NCI-H2081 treated with DMSO at 0.1 percent for 48 hours (cell line): ENCODE measurements at places on chromosomes 12 and 14.
A peak's percentile ranks its signal among the peaks of the same experiment; 100 is the strongest.

DNA sequence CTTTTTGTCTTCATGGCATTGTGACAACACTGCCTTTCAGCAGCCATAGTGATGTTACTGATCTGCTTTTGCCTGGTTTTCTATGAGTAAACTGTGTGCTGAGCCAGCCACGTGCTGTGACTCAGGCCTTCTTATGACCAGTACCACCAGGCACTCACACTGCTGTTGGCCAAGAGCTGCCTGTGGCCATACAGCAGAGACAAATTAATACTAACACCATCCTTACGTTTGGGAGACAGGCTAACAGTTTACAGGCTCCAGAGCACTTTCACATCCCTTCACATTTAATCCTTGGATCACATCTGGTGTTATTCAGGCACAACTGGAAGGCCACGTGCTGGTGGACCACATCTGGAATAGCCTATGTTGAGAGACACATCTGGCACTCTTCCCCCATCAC is 377.9 kb downstream of the CCDC91 start:
- DNase-seq, result no peak

DNA sequence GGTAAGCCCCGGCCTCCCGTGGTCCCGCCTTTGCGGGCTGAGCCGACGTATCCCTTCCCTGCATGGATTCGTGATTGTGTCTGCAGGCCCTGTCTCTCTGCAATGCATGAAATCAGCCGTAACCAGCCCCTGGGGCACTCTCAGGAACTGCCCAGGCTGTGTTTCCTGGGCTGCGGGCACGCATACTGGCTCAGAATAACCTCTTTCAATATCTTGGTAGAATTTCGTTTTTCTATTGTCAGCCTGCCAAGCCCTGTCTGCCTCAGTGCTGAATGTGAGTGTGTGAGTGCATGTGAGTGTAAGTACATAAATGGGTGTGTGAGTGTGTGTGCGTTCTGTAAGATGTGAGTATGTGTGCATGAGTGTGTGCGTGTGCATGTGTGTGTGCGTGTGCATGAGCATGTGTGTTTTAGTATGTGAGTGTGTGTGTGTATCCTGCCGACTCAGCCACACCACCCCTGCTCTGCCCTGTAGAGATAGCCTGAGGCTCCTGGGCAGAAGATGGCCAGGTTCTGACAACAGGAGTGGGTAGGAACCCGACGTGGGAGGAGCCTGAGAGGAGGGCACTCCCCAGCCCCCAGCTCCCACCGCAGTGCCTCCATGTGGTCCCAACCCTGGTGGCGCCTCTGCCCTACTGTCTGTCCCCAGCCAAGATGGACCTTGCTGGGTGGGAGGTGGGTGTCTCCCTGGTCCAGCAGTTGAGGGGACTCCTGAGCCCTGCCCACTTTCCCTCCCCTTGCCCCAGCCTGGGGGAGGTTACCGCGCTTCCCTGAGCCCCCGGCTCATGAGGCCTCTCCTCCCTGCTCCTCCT is 268.8 kb downstream of the ADGRD1 start:
- DNase-seq, result no peak

GRCh38 chr12:88617352-88617751 is 37.1 kb upstream of the KITLG start:
- no peak for DNase-seq

GRCh38 chr12:28253161-28253641 is 62.9 kb downstream of the CCDC91 start:
- no peak for DNase-seq

- no peak for DNase-seq
These were observed 58.7 kb downstream of the LRRC74A start for GRCh38 chr14:76884853-76885276.

GRCh38 chr14:55353686-55354467 is 57.8 kb downstream of the ATG14 start:
- DNase-seq, result no peak

DNA sequence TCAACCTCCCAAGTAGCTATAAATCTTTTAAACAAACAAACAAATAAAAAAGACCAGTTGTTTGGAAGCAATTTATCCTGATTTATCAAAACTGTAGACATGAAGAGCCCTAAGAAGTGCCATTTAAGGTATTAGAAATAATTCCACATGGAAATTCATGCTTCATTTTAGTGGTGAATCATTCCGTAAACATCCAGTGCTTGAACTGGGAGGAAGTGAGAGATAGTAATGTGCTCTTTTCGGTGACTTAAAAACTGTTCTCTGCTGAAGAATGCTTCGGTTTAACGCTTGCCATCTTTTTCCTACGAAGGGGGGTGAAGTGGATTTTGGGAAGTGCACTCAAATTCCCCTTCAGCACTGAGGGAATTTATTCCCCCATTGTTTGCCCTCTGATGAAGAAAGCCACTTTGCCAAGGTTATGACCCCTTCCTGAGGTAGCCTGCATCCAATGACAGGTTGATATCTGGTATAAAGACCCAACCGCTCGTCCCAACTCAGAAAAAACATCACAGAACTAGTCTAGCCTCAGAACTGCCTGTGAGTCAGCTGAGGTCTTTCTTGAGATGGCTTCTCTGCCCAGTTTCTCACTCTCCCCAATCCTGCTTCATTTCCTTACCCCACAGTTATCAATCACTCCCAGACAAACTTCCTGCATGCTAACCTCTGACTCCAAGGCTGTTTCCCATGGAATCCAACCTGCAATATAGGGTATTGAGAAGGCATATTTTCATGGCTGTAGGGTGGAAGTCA is 244.1 kb downstream of the AEBP2 start:
- no peak for DNase-seq

GRCh38 chr14:65290830-65291229 is 121.7 kb upstream of the FUT8 start:
- no peak for DNase-seq

DNA sequence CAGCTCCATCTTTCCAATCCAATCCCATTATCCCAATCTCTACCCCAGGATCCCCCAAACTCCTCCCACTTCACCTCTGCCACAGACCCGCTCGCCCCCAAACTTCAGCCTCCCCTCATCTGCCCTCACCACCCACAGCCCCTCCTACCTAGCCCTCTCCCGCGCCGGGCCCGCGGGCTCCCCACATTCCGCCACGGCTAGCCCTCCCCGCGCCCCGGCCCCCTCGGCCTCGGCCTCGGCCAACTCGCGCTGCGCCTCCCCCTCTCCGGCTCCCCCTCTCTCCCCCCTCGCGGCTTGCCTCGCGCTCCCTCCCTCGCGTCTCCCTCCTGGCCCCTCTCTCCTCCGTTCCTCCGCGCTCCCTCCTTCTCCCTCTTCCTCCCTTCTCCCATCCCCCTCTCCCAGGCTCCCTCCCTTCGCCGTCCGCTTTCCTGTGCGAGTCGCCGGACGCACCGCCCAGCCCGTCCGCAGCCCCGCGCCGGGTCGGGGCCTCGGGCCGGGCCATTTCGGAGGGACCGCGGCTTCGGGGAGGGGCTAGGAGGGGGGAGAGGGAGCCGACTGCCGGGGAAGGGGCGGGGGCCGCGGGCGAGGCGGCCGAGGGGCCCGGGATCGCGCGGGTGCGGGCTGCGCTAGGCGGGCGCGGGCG is at the start of gene ATN1:
ATN1 (plus strand) TSS at position 581 of the 643 bp plus-strand sequence. CDS start 6,043 bp downstream, outside the sequence.
- DNase-seq, result no peak

DNA sequence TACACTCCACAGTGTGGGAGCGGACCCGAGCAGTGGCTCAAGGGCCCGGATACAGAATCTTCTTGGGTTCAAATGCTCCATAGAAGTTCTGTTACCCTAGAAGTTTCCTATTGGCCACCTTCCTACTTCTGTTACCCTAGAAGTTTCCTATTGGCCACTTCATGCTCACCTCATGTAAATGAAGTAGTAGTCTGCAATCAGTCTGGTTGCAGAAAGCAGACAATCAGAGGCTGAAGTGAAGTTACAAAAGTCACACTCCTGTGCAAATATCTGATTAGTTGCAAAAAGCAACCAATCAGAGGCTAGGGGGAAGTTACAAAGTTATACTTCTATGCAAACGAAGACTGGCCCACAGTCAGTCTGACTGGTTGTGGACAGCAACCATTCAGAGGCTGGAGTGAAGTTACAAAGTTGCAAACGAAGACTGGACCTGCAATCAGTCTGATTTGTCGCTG is 77.8 kb upstream of the CPNE8 start:
- no peak for DNase-seq

- DNase-seq, result no peak
These were observed 86.3 kb downstream of the DCAF5 start for GRCh38 chr14:69066396-69067171.

- no peak for DNase-seq
These were observed 89.4 kb downstream of the KIF26A start for GRCh38 chr14:104227806-104228205.

- DNase-seq, result no peak
These were observed 70.3 kb downstream of the SPPL3 start for GRCh38 chr12:120833849-120834248.

DNA sequence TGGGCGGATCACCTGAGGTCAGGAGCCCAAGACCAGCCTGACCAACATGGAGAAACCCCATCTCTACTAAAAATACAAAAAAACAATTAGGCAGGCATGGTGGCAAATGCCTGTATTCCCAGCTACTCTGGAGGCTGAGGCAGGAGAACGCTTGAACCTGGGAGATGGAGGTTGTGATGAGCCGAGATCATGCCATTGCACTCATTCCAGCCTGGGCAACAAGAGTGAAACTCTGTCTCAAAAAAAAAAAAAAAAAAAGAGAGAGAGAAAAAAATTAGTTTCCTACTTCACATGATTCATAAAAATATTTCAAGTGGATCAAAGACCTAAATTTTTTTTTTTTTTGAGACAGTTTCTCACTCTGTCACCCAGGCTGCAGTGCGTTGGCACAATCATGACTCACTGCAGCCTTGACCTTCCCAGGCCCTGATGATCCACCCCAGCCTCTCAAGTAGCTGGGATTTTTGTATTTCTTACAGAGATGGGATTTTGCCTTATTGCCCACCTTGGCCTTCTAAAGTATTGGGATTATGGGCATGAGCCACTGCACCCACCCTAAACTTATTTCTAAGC is 24.9 kb downstream of the FCF1 start:
- no peak for DNase-seq

DNA sequence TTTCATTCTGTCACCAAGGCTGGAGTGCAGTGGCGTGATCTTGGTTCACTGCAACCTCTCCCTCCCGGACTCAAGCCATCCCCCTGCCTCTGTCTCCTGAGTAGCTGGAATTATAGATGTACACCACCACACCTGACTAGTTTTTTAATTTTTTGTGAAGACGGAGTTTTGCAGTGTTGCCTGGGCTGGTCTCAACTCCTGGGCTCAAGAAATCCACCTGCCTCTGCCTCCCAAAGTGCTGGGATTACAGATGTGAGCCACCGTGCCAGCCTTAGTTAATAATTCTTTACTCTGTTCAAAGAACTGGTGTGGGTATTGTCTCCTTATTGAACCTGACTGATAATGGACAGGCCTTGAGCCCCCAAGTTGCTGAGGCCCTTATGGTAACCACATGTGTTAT is 10.4 kb upstream of the KRT7 start:
- no peak for DNase-seq

GRCh38 chr12:93571925-93572711 is at the start of gene SOCS2:
TSS of gene SOCS2 (plus strand) at chr12:93572675. CDS start at chr12:93572898, 223 bp downstream.
- DNase-seq, result no peak

DNA sequence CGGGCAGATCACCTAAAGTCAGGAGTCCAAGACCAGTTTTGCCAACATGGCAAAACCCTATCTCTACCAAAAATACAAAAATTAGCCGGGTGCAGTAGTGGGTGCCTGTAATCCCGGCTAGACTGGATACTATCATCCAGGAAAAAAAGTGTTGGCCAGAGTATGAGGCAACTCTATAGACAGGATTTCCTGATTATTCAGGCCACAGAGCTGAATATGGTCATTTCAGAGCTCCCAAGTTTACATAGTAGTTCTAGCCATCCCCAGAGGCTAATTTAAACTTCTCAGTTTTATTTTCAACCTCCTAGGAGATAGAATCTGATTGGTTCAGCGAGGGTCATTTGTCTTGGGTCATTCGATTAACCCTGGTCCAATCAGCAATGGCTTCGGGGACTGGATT is 7.3 kb downstream of the RPGRIP1 start:
- no peak for DNase-seq

GRCh38 chr14:81452341-81453133 is 52.4 kb upstream of the STON2 start:
- no peak for DNase-seq

GRCh38 chr12:106527356-106527755 is 55.4 kb upstream of the RFX4 start:
- DNase-seq, result no peak

- DNase-seq, result peak; percentile 37
These were observed 85.1 kb upstream of the NID2 start for GRCh38 chr14:52153939-52154338.

DNA sequence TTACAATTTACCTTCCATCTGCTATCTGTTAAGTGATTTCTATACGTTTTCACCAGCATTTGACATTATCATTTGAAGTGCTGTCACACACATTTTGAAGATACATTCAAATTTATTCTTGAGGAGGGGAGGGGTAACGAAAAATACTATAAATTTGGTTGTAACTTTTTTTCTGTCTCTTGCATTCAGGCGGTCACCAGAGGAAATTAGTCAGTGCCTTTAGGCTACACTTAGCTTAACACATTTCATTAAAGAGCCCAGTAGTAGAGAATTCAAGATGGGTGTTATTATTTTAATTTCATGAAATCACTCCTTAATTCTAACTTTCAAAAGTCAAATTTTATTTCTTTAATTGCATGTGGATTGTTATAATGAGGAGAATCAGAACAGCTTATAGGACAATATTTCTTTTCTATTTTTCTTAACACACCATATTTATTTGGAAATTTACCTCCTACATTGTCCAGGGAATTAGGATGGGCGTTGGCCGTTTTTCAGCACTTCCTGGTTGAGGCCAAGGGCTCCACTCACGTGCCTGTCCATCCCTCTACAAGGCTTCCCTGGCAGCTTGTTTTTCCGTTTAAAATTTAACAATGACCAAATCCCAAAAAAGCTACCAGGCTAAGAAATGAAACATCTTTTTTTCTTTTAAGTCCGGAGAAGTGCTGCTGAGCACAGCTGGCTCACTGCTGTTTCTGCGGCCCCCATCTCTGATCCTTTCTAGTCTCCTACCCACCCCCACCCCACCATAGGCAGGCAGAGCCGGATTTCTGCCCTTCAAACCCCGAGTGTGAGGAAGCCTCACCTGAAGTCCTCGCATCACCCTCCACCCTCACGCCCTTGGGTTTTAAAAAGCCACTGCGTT is 1.1 kb upstream of the FAR2 start:
- no peak for DNase-seq

DNA sequence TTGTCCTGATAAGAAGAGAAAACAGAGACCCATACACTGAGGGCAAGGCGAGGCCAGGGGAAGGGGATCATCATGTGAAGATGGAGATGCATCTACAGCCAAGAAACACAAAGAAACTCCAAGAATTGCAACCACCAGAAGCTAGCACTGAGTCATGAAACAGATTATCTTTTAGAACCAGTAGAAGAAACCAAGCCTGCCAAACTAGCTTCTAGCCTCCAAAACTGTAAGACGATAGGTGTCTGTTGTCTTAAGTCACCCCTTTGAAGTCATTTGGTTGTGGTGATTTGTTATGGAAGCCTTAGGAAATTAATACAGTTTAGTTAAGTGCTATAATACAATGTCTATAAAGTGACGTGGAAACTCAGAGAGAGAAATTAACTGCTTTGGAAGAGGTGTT is 15.4 kb downstream of the KCNC2 start:
- no peak for DNase-seq

GRCh38 chr14:41482861-41483260 is 123.8 kb upstream of the LRFN5 start:
- no peak for DNase-seq
